Stimulated activated CD4-positive, alpha-beta T cell treated with anti-CD3 and anti-CD28 coated beads, TNF-alpha, amount 100 ng/mL, for 48 hours (primary cell): ENCODE measurements at places on chromosomes 12 and 14.
A peak's percentile ranks its signal among the peaks of the same experiment; 100 is the strongest.

- no peak for DNase-seq
These were observed 1221.0 kb downstream of the AACS start for GRCh38 chr12:126286203-126286602.

- no peak for DNase-seq
These were observed 100.6 kb downstream of the ETV6 start for GRCh38 chr12:11749943-11750690.

DNA sequence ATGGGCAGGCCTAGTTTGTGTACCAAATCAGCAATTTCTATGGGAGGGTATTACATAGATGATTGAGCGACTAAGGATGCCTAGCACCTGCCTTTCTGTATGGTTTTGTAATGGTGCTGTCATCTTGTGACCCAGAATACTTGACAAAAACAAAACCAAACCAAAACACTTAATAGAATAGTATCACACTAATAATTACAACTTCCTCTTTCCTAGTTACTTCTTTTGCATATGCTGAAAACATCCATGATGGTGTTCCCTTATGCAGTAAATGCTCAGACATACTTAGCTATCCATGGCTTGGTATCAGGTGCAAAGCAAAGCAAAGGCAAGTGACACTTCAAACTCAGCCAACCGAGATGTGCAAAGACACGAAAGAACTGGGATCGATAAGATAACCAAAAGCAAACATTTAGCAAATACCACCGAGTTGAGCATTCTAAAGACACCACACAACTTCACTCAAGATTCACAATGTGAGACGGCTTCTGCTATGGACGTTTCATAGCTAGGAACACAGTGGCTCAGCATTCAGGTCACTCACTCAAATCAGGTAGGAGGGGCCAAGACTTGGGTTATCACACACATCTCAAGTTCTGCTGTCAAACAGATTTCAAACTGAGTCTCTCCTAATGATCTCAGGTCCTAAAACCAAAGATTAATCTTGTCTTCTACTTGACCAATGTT is 24.3 kb downstream of the PPP1CC start:
- no peak for DNase-seq

DNA sequence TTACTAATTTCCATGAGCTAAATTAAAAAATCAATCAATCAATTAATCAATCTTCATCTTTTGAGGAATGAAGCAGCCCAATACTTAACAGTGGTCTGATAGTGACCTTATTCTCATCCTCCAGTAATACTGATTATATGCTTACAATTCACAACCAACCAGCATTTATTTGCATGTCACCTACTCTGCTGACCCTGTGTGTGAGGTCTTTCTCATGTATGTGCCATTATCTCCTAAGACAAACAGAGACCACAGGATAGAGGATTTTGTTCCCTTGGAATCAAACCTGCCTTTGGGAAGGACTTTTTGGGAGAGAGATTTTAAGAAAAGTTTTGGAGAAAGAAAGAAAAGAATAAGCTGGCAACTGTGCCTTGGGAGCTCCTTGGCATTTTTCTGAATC is 197.2 kb downstream of the NRXN3 start:
- no peak for DNase-seq

- no peak for DNase-seq
These were observed 201.3 kb downstream of the ALG10 start for GRCh38 chr12:34223640-34224039.

DNA sequence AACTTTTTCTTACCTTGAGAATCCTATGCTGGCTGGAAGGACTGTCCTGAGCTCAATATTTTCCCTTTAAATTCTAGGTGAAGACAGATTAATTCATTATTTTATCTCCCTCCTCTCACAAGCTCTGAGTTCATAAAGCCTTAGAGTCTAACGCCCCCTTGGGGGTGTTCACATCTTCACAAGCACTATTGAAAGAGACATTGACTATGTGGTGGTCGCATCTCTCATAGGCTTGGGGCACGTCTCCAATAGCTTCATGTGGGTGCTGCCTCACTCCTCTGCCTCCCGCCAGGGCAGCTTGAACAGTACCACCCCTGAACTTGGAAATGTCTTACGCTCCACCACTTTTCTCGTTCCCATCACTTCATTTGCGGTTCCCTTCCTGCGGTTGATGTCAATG is 106.2 kb downstream of the UNC79 start:
- DNase-seq: no peak

DNA sequence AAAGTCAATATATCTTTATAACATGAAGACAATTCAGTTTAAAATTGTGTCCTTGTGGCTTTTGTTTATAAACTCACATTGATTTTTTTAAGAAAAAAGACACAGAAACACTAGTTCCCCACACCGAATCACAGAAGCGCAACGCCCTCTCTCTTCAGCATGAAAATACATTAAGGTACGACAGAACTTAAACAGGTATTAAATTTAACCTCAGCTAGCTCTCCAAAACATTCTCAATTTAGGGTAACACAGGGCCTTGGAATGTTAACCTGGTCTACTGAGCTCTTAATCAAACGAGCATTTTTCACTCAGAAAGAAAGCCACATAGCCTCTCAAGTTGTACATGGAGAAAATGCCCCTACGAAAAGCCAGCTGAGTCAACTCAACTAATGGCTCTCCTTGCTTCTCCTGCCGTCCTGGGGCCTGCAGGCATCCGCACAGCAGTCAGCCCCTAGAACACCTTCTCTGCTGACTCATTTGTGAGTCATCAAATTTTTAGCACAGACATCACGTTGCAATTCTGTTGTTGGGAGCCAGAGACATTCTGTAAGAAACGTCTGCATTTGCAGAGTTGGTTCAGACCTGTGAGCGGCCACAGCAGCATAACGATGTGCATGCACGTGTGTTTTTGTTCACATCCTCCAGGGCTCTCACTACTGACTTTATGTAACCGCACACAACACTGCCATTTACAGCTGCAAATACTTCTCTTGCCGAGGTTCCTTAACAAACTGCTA is 141.6 kb downstream of the ITPR2 start:
- DNase-seq: no peak

- no peak for DNase-seq
These were observed 88.2 kb downstream of the CHGA start for GRCh38 chr14:93011141-93011529.

GRCh38 chr12:39868328-39868725 is 237.6 kb downstream of the SLC2A13 start:
- DNase-seq: no peak

GRCh38 chr14:104686624-104687517 is 2.5 kb upstream of the INF2 start:
- DNase-seq: no peak

DNA sequence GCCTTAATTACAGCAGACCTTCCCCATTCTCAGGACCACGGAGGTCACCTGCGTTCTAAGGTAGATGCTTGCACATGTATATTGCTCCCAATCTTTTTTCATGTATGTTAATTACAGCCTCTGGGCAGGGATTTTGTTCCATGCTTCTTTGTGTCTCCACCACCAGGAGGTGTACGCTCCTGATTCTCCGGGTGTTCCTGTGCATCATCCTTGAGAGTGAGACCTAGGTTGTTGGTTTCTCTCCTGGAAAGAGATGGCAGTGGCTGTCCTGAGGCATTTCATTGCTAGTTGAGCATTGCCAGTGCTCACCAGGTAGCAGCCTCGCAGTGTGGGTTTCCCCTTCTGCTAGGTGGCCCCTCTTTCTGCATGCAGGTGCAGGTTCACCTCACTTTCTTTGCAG is 52.8 kb downstream of the KCNK13 start:
- no peak for DNase-seq

- DNase-seq: peak; percentile 36
These were observed 8.9 kb downstream of the ANG start for GRCh38 chr14:20697273-20698017.

DNA sequence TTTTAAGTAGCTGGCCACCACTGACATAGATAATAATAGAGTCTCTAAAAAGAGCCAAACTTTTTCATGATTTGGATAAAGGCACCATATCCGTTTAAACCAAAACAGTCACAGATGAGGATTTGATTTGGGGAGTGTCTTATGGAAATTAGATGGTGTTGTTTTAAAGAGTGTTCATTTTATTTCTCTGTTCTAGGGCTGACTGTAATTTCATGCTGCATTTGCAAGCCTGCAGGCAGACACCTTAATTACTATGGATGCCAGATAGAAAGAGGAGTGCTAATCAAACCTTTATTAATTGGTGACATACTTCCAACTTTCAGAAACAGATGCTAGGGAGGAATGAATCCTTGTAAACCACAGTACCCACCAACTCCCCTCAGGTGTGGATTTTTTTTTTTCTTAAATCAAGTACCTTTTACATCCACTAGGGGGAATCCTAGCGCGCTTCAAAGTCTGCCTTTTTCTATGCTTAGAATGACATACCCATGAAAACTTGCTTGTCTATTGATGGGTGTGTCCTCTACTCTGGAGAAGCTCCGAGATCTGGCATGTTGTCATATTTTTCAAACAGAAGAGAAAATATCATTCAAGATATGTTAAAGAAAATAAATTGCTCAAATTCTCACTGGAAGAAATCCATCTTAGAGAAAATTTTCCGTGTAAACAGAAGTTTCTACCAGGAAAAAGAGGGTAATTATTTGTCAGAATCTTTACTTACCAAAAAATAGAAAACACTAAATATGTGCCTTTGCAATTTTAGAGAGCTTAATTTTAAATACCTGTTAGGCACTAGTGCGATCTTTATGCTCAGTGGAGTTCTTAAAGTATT is 14.2 kb upstream of the PLXNC1 start:
- peak; percentile 12 for DNase-seq

DNA sequence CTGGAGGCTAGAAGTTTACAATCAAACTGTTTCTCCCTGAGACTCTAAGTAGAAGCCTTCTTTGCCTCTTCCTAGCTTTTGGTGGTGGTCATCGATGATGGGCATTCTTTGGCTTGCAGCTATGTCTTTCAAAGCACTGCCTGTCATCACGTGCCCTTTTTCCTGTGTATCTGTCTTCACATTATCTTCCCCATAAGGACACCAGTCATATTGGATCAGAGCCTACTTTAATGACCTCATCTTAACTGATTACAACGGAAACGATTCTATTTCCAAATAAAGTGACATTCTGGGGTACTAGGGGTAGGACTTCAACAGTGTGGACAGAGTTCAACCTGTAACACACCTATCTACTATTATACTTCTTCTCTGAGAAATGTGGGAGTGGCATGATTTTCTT is 31.1 kb upstream of the IFNG-AS1 start:
- DNase-seq: no peak

- no peak for DNase-seq
These were observed 815.7 kb downstream of the NRXN3 start for GRCh38 chr14:78985668-78986381.

- DNase-seq: no peak
These were observed 16.7 kb downstream of the LGR5 start for GRCh38 chr12:71456316-71456715.
